ENCODE measurements at places on chromosomes 3 and 15. TPM values are rescaled to one million over a fixed set of nuclear protein-coding genes. Genes with fewer than 3 reads are reported as not detected.

TTC23 gene
- 6.2 TPM for total RNA-seq

GOLGA6B gene
- not detected for total RNA-seq

UNC13C gene
- total RNA-seq = not detected

TMEM212 gene
- total RNA-seq = not detected

UBE2E1 gene
- total RNA-seq = 30.9 TPM

GRCh38 chr15:72616491-72617210 lies 37.8 kb upstream of the GOLGA6B start:
- no peak overlapping the region for H3K4me3 ChIP-seq
- H3K36me3 ChIP-seq = no peaks in the 10 kb centered on the region
- no peak for DNase-seq
- H3K27ac ChIP-seq = no peak overlapping the region
- H3K4me1 ChIP-seq = no peaks in the 10 kb centered on the region

GRCh38 chr3:183268366-183268765 lies 15.3 kb downstream of the B3GNT5 start:
- H3K36me3 ChIP-seq = no peaks in the 10 kb centered on the region
- H3K4me1 ChIP-seq = peaks cover 26% of the 10 kb centered on the region
- no peak overlapping the region for H3K27ac ChIP-seq
- H3K4me3 ChIP-seq = no peak overlapping the region
- no peaks in the 10 kb centered on the region for H3K27me3 ChIP-seq
- no peak for DNase-seq

DNA sequence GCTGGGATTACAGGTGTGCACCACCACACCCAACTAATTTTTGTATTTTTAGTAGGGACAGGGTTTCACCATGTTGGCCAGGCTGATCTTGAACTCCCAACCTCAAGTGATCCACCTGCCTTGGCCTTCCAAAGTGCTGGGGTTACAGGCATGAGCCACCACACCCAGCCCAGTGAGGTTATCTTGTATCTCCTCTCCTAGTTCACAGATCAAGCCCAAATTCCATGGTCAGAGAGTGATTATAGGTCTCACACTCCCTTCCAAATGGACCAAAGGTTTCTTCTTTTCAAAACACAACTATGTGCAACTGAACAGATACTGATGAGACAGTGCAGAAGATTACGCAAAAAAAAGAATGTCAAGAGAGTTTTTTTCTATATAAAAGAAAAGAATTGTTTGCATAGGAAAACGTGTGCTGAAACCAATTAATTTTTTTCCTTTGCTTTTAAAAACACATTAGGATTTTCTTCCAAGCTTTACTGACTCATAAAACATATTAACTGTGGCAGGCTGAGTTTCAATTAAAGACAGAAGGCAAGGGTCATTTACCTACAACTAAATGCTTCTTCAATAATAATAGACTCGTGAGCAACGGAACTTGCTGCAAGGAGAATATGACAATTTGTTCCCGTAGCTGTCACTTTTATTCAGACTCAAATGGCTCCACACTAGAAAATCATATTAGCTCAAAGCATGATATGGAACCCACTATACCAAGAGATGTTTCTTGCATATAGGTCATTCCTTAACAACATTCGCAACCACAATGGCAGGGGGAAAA lies 30.4 kb upstream of the THUMPD3 start:
- H3K27me3 ChIP-seq = no peaks in the 10 kb centered on the region
- no peak overlapping the region for H3K4me3 ChIP-seq
- no peaks in the 10 kb centered on the region for H3K4me1 ChIP-seq
- no peak overlapping the region for H3K27ac ChIP-seq

DNA sequence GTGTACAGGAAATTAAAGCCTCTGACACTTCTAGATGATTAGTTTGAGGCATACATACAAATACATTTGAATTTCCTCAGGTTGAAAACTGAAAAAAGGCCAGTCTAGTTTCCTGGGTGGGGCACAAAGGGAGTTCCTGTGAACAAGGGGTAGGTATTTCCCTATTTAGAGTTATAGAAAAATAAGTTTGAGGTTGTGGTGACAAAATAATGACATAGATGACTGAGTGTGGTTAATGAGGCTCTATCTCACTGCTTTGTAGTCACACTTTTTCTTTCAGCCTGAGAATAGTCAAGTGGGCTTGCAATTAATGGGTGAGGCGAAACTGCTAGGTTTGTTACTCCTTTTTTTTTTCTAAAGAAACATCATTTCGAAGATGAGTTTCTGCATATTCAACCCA lies 4.3 kb downstream of the SLCO3A1 start:
- no peaks in the 10 kb centered on the region for H3K27me3 ChIP-seq
- H3K36me3 ChIP-seq = no peaks in the 10 kb centered on the region
- no peak for DNase-seq
- H3K27ac ChIP-seq = no peak overlapping the region
- H3K4me3 ChIP-seq = no peak overlapping the region

DNA sequence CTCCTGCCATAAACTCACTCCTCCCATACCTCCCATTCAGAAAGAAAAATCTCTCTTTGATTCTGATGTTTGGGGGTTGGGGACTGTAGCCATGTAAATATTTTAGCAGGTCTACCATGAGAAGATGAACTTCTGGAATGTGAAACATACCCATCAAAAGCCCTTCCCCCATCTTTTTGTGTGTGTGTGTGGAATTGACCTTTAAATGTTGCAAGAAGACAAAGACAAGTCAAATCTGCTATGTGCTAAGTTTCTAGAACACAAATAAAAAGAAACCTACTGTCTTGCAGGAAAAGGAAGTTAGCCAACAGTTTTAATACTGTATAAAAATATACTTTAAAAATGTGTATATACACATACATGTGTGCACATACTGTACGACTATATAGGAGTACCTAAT lies 29.7 kb upstream of the USP50 start:
- no peaks in the 10 kb centered on the region for H3K27me3 ChIP-seq
- H3K27ac ChIP-seq = no peak overlapping the region
- H3K36me3 ChIP-seq = no peaks in the 10 kb centered on the region
- H3K4me1 ChIP-seq = no peaks in the 10 kb centered on the region
- DNase-seq = no peak
- no peak overlapping the region for H3K4me3 ChIP-seq

DNA sequence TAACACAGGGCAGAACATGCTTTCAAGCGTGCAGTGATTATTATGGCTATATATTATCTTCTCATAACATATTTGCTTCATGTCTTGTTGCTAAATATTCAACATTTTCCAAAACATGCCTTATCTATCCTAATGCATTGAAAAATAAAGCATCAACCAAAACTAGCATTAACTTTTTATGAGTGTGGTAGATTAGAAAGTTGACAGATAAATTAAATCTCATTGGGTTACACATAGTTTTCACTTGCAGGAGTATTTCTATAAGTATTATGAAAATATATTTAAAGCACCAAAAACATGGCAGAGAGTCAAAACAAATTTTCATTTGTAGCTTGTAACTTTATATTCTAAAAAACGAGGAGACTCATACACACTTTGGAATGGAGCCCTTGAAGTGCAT lies 141.5 kb downstream of the CADM2 start:
- DNase-seq = no peak
- H3K36me3 ChIP-seq = no peaks in the 10 kb centered on the region
- no peaks in the 10 kb centered on the region for H3K4me1 ChIP-seq
- H3K27me3 ChIP-seq = no peaks in the 10 kb centered on the region

DNA sequence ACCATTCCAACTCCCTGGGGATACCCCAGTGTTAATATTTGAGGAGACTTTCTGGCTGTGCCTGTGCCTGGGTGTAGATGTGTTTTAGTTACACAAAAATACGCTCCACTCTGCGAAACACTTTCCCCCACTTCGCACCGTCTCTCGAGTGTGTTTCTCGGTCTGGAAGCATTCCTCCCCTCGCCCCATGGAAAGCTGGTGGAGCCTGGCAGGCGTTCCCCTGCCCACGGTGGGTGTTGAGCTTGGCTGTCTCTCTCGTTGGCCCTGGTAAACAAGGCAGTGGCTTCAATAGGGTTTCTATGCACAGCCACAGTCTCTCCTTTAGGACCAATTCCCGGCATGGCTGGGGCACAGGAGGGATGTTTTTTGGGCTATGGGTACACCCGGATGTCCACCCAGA lies 19.3 kb downstream of the IQSEC1 start:
- no peaks in the 10 kb centered on the region for H3K4me1 ChIP-seq
- H3K27me3 ChIP-seq = no peaks in the 10 kb centered on the region
- no peak overlapping the region for H3K4me3 ChIP-seq
- H3K27ac ChIP-seq = no peak overlapping the region

- H3K27me3 ChIP-seq = no peaks in the 10 kb centered on the region
- no peak overlapping the region for H3K4me3 ChIP-seq
- no peak overlapping the region for H3K27ac ChIP-seq
- DNase-seq = no peak
Measured at GRCh38 chr3:45365060-45365459, 23.3 kb upstream of the LARS2 start.

- H3K27me3 ChIP-seq = no peaks in the 10 kb centered on the region
- H3K36me3 ChIP-seq = no peaks in the 10 kb centered on the region
- no peaks in the 10 kb centered on the region for H3K4me1 ChIP-seq
- H3K4me3 ChIP-seq = no peak overlapping the region
Measured at GRCh38 chr3:115685097-115685496, 61.8 kb downstream of the GAP43 start.

- peaks cover 28% of the 10 kb centered on the region for H3K4me1 ChIP-seq
- no peaks in the 10 kb centered on the region for H3K36me3 ChIP-seq
- H3K4me3 ChIP-seq = no peak overlapping the region
- H3K27ac ChIP-seq = no peak overlapping the region
- no peak for DNase-seq
- no peaks in the 10 kb centered on the region for H3K27me3 ChIP-seq
Measured at GRCh38 chr3:58334013-58334321, 1.3 kb downstream of the PXK start.

GRCh38 chr3:124234852-124235252 lies 242.9 kb upstream of the ROPN1 start:
- H3K36me3 ChIP-seq = no peaks in the 10 kb centered on the region
- no peak overlapping the region for H3K27ac ChIP-seq
- H3K4me1 ChIP-seq = no peaks in the 10 kb centered on the region
- peak; percentile 7 for DNase-seq
- no peak overlapping the region for H3K4me3 ChIP-seq

GRCh38 chr3:47425383-47425778 lies 44.6 kb downstream of the PTPN23 start:
- H3K4me3 ChIP-seq = no peak overlapping the region
- DNase-seq = no peak
- H3K4me1 ChIP-seq = peaks cover 20% of the 10 kb centered on the region

- H3K4me3 ChIP-seq = no peak overlapping the region
- no peaks in the 10 kb centered on the region for H3K27me3 ChIP-seq
- H3K27ac ChIP-seq = no peak overlapping the region
- no peaks in the 10 kb centered on the region for H3K4me1 ChIP-seq
- DNase-seq = no peak
- H3K36me3 ChIP-seq = peaks cover 14% of the 10 kb centered on the region
Measured at GRCh38 chr3:37064747-37065146, 71.4 kb downstream of the MLH1 start.

DNA sequence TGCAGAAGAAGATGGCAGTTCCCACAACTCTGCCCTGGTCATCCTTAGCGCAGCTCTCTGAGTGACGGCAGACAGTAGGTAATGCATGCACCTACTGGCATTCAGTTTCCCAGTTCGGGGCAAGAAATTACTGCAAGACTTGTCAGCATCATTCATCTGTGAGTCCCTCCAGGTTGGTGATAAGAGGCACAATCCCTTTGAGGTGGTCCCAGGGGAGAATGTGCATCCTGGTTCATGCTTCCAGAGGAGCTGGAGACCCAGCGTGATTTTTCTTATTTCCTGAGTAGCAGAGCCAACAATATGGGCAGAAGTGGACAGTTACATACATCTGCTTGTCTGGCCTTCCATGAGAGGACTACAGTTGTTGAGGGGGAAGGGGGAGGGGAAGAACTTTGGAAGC lies 235.9 kb upstream of the BHLHE40 start:
- H3K4me1 ChIP-seq = peaks cover 26% of the 10 kb centered on the region
- H3K4me3 ChIP-seq = no peak overlapping the region
- no peaks in the 10 kb centered on the region for H3K36me3 ChIP-seq
- no peak for DNase-seq
- H3K27ac ChIP-seq = no peak overlapping the region
